Common myeloid progenitor, CD34-positive (primary cell): ENCODE measurements at places on chromosomes 1 and 21.
A peak's percentile ranks its signal among the peaks of the same experiment; 100 is the strongest.

- DNase-seq = no peak
Measured at GRCh38 chr1:156478250-156478627, 22.3 kb downstream of the MEF2D start.

DNA sequence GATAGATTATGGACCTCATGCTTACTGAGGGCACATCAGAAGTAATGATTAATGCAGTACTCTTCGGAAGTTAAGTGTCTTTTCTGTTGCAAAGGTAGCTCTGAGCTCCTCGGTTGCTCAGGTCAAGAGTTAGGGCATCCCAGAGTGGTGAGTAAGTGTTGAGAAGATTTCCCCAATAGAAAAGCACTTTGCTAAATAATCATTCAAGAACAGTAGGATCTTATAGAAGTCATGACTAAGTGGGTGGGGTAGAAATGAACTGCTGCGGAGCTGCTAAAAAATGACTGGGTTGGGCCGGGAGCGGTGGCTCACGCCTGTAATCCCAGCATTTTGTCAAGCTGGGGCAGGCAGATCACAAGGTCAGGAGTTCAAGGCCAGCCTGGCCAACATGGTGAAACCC, 648.6 kb upstream of the CAMK1G start:
- no peak for DNase-seq

- peak; percentile 97 for DNase-seq
Measured at GRCh38 chr1:42963378-42964043, 4.8 kb upstream of the SLC2A1 start.

DNA sequence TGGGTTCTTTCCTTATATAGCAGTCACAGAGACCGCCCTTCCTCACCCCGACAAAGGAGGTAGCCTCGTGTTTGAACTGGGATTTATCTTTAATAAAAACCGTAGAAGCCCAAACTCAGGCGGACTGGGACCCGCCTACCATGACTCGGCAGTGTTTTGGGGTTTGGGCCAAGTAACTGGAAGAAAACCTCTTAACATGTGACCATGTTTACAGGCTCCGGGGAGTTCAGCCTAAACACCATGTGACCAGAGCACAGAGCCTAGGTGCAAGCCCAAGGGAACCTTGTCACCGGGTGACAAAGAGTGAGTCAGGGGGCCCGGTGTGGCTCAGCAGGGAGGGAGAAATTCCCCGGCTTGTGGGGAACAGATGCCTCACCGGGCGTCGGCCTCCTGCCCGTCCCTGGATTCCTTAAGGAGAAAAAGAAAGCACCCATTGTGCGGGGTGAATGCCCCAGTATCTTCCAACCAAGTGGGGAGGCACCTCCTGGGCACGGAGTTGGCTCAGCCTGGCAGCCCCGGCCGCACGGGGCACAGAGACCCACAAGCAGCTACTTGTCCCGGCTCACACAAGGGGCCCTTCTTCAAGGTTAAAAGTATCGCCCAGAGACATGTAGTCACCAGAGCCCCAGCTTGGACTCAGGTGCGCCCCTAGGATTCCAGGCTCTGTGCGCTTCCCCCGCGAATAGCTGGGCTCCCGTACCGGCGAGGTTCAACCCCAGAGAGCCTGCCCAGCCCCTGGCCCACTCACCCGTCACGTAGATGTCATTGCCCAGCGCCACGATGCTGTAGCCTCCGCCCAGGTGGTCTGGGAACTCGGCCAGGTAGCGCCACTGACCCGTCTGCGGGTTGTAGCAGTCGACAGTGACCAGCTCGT, 1.4 kb downstream of the KLHL21 start:
- DNase-seq = peak; percentile 95

DNA sequence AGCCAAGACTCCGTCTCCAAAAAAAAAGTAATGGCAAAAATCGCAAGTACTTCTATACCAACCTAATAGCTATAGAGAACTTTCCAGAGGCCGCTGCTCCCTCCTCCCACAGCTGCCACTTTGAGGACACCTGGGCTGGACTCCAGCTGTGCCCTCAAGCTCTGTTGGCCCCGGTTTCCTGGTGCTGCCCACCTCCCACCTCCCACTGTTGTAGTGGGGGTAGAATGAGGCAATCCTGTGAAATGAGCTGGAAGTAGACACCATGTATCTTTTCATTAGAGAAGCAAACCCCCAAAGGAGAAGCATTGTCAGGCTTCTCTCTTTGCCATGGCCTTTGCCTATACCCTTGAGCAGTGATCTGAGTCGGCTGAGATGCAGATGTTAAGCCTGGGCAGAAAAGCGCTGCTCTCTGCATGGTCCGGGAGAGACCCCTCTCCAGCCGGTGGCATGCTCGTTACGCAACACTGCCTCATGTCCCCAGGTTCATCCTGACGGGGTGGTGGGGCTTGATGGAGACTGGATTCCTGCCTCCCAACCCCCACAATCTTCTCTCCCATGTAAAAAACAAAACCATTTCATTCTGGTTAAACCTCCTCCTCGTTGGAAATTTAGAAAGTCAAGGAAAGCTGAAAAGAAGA, 39.7 kb downstream of the SIM2 start:
- DNase-seq = no peak

- DNase-seq = peak; percentile 41
Measured at GRCh38 chr1:200610846-200611245, 9.7 kb downstream of the KIF14 start.

GRCh38 chr1:154176337-154176736, 15.6 kb downstream of the TPM3 start:
- DNase-seq = peak; percentile 53

DNA sequence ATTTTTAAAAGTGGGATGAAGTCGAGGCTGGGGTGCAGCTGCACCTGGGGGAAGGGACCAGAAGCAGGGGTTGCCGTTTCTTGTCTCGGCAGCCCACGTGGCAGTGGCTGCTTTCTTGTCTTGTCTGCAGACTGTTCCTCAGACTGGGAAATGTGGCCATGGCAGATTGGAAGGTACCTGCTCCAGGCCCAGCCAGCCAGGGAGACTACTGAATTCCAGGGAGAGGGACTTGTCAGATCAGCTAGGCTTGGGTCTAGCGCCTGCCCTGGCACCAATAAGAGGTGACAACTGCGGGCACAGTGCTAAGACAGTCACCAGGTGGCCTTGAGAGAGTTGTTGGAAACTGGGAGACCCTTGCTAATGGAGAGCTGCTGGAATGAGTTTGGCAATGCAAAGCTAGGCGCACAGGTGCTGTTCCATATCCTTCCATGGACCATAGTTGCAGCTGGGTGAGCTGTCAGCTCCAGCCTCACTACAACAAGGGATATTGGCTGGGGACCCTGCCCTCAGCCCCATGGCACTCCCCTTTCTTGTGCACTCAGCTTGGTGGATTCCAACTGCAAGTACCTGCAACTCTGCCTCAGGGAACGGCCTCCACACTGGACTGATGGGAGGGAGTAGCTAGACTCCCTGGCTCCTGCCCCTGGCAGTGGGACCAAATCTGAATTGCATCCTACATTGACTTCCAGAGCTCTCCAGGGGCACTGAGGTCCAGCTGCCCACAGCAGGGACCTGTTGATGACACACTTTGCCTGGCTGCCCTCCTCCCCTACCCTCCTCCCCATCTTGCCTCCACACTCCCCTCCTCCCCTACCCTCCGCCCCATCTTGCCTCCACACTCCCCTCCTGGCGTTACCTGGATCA, 9.9 kb upstream of the IL22RA1 start:
- DNase-seq = no peak

DNA sequence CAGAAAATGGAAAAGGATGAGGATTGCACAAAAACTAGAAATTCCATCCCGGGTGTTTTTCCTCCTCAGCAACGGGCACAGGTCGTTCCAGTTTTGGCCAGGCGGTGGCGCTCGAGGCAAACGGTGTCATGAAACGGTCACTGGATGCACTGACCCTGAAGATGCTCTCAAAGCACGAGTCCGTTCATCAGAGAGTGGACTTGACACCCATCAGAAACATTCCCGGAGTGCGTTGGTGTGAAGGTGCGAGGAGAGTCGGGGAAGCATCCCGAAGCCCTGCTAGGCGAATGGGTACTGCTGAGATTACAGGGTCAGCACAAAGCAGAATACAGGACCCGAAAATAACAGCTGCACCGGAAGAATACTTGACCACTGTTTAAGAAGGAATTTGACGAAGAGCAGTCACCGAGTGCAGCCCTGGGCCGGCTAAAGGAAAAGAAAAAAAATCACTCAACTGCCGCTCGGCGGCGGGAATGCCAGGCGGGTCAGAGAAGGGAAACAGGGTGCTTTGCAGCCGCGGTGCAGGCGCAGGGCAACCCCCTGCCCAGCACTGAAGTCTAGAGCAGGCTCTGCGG, 71.7 kb upstream of the ETS2 start:
- peak; percentile 31 for DNase-seq

GRCh38 chr1:18828224-18828623, 31.2 kb downstream of the TAS1R2 start:
- no peak for DNase-seq

- no peak for DNase-seq
Measured at GRCh38 chr21:35048183-35048601, 910 bp downstream of the RUNX1 start.

DNA sequence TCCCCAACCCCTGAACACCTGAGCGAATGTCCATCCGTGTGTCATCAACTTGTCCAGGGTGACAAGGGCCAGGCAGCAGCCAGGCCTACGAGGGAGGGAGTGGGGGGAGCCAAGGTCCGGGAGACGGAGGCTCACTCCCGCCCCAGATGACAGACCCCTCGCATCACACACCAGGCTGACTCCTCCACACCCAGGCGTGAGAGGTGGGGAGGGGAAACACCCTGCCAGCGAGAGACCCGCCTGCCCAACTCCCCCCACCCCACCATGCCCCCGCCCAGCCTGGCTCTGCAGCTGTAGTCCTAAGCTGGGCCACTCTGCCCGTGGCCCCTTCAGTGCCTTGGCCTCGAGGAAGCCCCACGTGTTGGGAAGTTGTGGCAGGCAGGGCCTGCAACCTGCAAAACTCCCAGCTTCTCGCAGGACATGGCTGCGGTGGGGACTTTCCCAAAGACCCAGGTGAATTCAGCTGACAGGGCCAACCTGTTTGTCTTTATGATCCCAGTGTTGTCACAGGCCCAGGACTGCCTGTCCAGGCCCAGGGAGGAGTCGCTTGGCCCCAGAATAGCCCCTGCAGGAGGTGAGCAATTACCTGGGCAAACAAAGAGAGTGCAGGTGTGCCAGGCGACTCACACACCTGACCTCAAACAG, 62.9 kb downstream of the RIPK4 start:
- no peak for DNase-seq
